Activated CD4-positive, alpha-beta T cell treated with anti-CD3 and anti-CD28 coated beads for 36 hours (primary cell): ENCODE measurements at places on chromosomes 13 and 19. TPM values are rescaled to one million over a fixed set of nuclear protein-coding genes. Genes with fewer than 3 reads are reported as not detected.

- no peak overlapping the region for H3K4me3 ChIP-seq
- H3K27me3 ChIP-seq: no peaks in the 10 kb centered on the region
- H3K4me1 ChIP-seq: no peaks in the 10 kb centered on the region
- H3K27ac ChIP-seq: no peak overlapping the region
- no peak for DNase-seq
Measured at GRCh38 chr19:7971553-7972520, 28.4 kb upstream of the TIMM44 start.

GRCh38 chr13:34578471-34578870, 363.6 kb upstream of the NBEA start:
- H3K27me3 ChIP-seq: peaks cover 2% of the 10 kb centered on the region
- no peaks in the 10 kb centered on the region for H3K4me1 ChIP-seq
- DNase-seq: no peak
- H3K36me3 ChIP-seq: no peaks in the 10 kb centered on the region
- no peak overlapping the region for H3K27ac ChIP-seq

DNA sequence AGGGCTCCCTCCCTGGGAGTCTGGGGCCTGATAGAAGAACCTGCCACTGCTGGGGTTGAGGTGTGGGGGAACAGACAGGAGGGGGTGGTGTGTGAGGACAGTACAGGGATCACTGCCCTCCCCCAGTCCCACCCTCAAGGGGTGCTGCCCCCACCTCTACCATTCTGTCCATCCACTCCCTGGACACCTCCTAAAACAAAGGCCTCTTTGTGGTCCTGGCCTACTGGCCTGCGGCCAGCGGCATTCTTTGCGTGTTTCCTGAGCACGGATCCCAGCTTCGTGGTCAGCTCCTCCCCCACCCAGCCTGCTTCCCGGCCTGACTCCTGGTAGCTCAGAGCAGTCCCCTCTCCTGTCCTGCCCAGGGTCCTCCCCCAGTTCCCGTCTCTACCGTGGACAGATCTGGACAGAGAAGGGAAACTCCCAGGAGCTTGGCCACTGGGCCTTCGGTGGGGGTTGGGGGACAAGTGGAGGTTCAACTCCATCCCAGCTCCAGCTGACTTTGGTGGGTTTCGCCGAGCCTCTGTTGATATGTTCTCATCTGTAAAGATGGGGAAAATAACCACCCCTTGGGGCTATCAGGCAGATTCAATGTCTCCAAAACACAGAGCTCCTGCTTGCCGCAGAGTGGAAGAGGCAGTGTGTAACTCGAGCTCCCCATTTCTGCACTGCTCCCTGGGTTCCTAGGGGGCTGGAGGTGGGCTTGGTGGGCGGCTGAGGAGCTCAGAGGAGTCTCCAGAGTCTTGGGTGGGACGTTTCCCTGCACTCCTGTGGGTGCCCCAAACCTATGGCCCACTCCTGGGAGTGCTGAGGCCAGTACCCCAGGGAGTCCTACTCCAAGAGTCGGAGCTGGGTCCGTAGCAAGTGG, 48.7 kb downstream of the LYL1 start:
- H3K4me3 ChIP-seq: no peak overlapping the region
- peaks cover 5% of the 10 kb centered on the region for H3K27me3 ChIP-seq
- H3K4me1 ChIP-seq: peaks cover 8% of the 10 kb centered on the region
- H3K27ac ChIP-seq: no peak overlapping the region
- no peaks in the 10 kb centered on the region for H3K36me3 ChIP-seq

The PLK5 gene
- not detected for total RNA-seq

GRCh38 chr19:51607920-51608562, 22.2 kb downstream of the SIGLEC5 start:
- H3K36me3 ChIP-seq: no peaks in the 10 kb centered on the region
- peak; percentile 88 for DNase-seq
- H3K27ac ChIP-seq: no peak overlapping the region
- no peak overlapping the region for H3K4me3 ChIP-seq

- H3K27me3 ChIP-seq: no peaks in the 10 kb centered on the region
- H3K27ac ChIP-seq: peak overlapping the region; percentile 60
- peak overlapping the region; percentile 99 for H3K4me3 ChIP-seq
- DNase-seq: no peak
- peaks cover 43% of the 10 kb centered on the region for H3K4me1 ChIP-seq
- peaks cover 22% of the 10 kb centered on the region for H3K36me3 ChIP-seq
Measured at GRCh38 chr19:45078390-45079062, 534 bp upstream of the GEMIN7 start.

DNA sequence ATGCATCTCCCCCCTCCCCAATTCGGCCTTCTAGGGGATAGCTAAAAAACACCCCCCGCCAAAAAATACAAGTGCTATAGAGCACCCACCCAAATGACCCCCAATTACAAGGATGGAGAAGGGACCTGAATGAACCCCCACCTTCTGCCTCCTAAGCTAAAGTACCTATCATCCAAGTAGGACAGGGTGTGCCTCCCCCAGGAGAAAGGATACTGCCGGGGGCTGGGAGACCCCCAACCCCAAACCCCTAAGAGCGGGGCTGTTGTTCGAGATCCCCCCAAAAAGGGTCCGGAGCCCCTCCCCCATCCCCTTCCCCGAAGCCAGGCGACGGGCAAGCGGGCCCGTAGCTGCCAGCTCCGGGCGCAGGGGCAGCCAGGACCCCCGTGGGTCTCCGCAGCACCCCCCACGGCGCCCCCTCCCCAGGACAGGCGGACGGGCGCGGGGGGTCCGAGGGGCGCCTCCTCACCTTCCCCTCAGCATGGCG, 1.9 kb downstream of the ZC3H4 start:
- H3K27me3 ChIP-seq: no peaks in the 10 kb centered on the region
- peaks cover 46% of the 10 kb centered on the region for H3K36me3 ChIP-seq
- peak overlapping the region; percentile 93 for H3K4me3 ChIP-seq
- H3K4me1 ChIP-seq: peaks cover 39% of the 10 kb centered on the region

DNA sequence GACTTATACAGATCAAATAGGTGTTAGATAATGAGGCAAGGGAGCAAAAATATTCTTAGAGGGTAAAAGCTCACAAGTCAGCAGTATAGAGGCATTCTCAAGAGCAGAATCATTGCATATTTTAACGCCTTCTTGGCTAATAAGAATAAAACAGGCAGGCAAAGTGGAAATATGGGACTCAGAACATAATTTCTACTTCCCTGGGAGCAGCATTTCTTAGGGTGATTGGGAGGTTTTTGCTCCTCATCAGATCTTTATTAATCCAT, 39.6 kb downstream of the LHFPL6 start:
- no peak overlapping the region for H3K27ac ChIP-seq
- peaks cover 10% of the 10 kb centered on the region for H3K27me3 ChIP-seq
- H3K4me1 ChIP-seq: no peaks in the 10 kb centered on the region

The ZNF814 gene
- total RNA-seq: 24.1 TPM

GRCh38 chr19:50500060-50500752, 10.8 kb downstream of the JOSD2 start:
- H3K27me3 ChIP-seq: no peaks in the 10 kb centered on the region
- no peak overlapping the region for H3K4me3 ChIP-seq
- H3K27ac ChIP-seq: no peak overlapping the region
- no peaks in the 10 kb centered on the region for H3K36me3 ChIP-seq
- peak; percentile 55 for DNase-seq

The C13orf42 gene
- not detected for total RNA-seq

DNA sequence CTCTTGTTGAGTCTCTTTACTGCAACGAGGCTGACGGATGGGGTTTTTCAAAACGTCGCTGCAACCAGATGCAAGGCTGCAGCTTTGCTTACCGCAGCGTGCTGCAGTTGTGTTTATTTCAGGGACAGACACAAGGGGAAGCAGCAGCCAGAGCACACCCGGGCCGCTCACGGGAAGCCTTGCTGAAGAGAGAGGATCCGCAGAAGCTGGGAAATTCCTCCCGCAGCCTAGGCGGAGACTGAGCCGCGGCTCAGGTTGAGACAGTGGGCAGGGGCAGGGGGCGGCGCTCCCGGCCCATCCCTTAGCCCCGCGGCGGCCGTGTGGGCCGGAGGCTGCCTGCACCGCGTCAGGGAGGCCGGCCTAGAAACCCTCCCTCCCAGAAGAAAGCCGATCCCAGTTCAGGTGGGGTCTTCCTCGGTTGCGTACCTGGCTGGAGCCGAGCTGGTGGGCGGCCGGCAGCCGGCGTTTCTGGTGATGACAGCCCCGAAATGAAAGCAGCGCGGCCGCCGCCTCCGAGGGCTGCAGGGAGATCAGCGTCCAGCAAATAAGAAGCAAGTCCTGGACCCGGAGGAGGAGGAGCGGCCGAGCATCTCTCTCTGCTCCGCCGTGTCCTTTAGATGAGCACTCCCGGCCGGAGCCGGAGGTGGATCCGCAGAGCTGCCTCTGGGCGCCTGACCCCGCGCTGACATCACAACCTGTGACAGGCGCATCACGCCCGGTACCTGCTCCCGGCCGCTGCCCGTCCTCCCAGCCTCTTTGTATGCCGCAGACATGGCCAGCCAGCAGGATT, at the start of gene FRY:
TSS of gene FRY (plus strand) at position 750 of the 790 bp plus-strand sequence. CDS start at position 772, 22 bp downstream.
- peak; percentile 74 for DNase-seq
- H3K27ac ChIP-seq: peak within 1 kb of the TSS; percentile 62
- H3K36me3 ChIP-seq: no peaks in the 10 kb centered on the region
- peak within 1 kb of the TSS; percentile 84 for H3K4me3 ChIP-seq
- no peaks in the 10 kb centered on the region for H3K27me3 ChIP-seq
- peaks cover 29% of the 10 kb centered on the region for H3K4me1 ChIP-seq

DNA sequence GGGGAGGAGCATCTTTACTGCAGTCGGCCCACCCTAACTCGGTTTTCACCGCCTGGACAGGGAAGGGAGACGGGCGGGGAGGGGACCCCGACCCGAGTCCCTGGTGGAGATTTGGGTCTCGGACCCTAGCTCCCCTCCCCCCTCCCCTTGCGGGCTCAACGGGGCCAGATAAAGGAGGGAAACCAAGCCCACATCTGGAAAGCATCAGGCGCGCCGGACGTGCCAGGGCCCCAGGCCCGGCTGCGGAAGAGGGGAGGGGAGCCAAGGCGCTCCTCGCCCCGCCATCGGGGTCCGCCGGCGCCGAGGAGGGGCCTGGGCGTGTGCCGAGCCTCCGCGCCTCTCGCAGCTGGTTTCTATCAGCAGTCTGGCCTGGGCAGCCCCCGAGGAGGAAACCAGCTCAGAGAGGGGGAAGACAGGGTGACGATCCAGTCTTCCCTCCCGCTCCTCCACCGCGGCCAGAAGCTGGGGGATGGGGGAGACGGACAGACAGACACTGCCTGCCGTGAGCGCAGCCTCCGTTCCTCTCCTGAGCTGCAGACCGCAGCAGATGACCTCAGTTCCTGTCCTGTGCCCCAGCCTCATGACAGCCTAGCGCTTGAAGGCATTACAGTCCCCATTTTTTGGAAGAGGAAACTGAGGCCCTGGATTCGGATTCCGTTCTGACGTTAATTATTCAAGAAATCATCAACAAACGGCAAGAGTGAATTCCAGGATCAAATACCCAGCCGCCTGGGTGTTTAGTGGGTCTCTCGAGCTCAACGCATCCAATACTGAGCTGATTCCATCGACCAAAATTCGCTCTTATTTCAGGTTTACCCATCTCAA, 3.6 kb upstream of the GNG8 start:
- H3K27me3 ChIP-seq: peaks cover 3% of the 10 kb centered on the region
- peak; percentile 71 for DNase-seq
- no peak overlapping the region for H3K27ac ChIP-seq
- H3K36me3 ChIP-seq: no peaks in the 10 kb centered on the region

DNA sequence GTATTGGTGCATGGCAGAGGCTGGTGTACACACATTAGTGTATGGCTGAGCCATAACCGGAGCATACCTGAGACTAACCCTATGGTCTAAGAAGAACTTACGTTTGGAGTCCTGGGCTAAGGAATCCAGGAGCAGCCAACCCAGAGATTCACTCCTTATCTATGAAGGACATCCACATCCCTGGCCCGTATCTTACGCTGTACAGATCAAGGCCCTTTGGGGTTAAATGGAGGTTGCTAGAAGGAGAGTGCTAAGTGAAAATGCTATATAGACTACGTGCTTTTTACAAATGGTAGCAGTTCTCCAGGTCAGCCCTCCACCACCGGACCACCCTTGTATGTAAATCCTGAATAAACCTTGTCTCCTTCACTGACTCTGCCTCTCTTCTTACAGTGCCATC, 1.9 kb upstream of the SUGT1 start:
- no peaks in the 10 kb centered on the region for H3K27me3 ChIP-seq
- no peak overlapping the region for H3K27ac ChIP-seq
- H3K36me3 ChIP-seq: peaks cover 26% of the 10 kb centered on the region
- no peak for DNase-seq
- peaks cover 14% of the 10 kb centered on the region for H3K4me1 ChIP-seq

DNA sequence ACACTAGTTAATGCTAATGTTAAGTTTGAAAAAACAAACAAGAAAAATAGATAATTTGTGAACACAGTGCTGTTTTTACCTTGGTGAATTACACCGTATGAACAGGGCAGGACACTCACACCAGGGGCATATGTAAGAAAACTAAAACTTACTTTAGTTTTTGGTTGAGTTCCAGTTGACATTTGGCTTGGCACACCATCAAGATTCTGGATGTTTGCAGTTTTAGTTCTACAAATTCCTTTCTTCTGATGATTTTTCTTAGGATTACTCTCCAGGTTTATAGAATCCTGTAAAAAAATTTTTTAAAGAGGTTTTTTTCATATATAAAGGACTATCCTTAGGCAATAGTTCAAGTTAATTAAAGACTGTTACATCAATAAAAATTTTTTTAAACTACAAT, 238.5 kb upstream of the STARD13 start:
- no peak for DNase-seq
- peaks cover 6% of the 10 kb centered on the region for H3K4me1 ChIP-seq
- no peak overlapping the region for H3K4me3 ChIP-seq
- H3K27ac ChIP-seq: no peak overlapping the region
- H3K36me3 ChIP-seq: no peaks in the 10 kb centered on the region
- peaks cover 1% of the 10 kb centered on the region for H3K27me3 ChIP-seq

GRCh38 chr19:42528354-42529247, at the start of gene CEACAM1:
Gene CEACAM1, minus strand, starts transcription at chr19:42528481. Its CDS starts 107 bp downstream, at chr19:42528374.
- H3K27me3 ChIP-seq: no peaks in the 10 kb centered on the region
- peaks cover 24% of the 10 kb centered on the region for H3K4me1 ChIP-seq
- peak within 1 kb of the TSS; percentile 60 for H3K4me3 ChIP-seq
- H3K36me3 ChIP-seq: no peaks in the 10 kb centered on the region
- peak within 1 kb of the TSS; percentile 94 for H3K27ac ChIP-seq

GRCh38 chr13:29922896-29923295, 72.5 kb upstream of the UBL3 start:
- DNase-seq: no peak
- no peaks in the 10 kb centered on the region for H3K27me3 ChIP-seq

- H3K36me3 ChIP-seq: peaks cover 36% of the 10 kb centered on the region
- no peak overlapping the region for H3K27ac ChIP-seq
- H3K27me3 ChIP-seq: peaks cover 13% of the 10 kb centered on the region
Measured at GRCh38 chr19:49688531-49689132, 762 bp upstream of the ADM5 start.

DNA sequence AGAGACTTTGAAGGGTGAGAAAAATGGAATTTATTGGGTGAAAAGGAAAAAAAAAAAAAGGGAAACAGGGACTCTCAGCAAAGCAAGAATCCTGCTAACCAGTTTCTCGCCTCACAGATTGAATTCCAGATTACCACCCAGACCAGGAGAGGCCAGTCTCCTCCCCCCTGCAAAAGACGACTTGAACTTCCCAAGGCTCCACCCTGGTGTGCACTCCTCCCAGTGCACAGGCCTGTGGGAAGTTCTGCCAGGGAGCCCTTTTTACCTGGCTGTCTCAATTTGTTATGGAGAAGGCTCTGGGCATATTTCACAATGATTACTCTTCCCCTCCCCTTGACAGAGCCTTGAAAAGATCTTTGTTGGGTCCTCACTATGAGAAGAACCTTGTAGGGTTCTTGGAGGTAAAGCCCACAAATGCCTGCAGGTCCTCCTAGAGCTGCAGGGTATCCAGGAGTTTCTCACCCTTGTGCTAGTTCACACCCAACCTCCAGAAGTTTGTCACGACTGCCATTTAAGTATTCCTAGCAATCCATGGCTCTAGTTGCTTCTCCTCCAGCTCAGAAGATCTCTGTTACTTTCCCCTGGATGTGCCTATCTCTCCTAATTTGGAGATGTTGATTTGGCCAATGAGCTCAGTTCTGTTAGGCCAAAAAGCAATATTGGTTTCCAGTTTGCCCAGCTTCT, 229.8 kb upstream of the TMTC4 start:
- H3K27me3 ChIP-seq: peaks cover 14% of the 10 kb centered on the region
- no peak overlapping the region for H3K4me3 ChIP-seq
- H3K4me1 ChIP-seq: no peaks in the 10 kb centered on the region
